ENCODE measurements at places on chromosomes 12 and 14. TPM values are rescaled to one million over a fixed set of nuclear protein-coding genes. Genes with fewer than 3 reads are reported as not detected.

DNA sequence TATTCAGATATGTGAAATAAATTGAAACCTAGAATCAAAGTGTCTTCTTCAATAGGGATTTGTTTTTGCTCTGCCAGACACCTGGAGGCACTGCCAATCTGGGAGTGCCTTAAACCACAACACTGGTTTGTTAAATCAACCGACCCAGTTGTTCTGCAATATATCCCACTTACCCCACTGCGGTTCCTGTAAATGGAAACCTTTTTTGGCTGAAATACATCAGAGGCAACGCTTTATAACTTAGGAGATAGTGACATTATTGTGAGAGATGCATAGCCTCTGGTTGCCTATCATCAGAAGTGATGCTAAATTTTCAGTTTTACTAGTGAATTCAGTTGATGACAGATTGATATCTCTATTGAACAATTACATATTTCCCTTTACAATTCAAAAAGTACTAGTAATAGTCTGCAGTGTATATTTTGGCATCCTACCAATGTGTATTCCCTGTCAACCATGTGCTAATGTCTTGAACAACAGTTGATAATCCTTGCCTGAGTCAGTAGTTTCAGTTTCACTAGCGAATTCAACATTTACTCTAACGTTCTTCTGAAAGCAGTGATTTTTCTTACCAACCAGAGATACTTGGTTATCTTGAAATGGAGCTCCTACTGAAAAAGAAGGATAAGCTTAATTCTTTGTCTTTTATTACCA, 30.5 kb downstream of the PPP2R5C start:
- H3K27ac ChIP-seq, result no peak overlapping the region
- H3K4me1 ChIP-seq, result no peaks in the 10 kb centered on the region
- DNase-seq, result no peak
- H3K4me3 ChIP-seq, result no peak overlapping the region
- H3K36me3 ChIP-seq, result no peaks in the 10 kb centered on the region

- no peaks in the 10 kb centered on the region for H3K27me3 ChIP-seq
- H3K36me3 ChIP-seq, result no peaks in the 10 kb centered on the region
- no peaks in the 10 kb centered on the region for H3K4me1 ChIP-seq
- DNase-seq, result peak; percentile 23
- H3K4me3 ChIP-seq, result no peak overlapping the region
Measured at GRCh38 chr12:39764944-39765560, 145.4 kb upstream of the ABCD2 start.

DNA sequence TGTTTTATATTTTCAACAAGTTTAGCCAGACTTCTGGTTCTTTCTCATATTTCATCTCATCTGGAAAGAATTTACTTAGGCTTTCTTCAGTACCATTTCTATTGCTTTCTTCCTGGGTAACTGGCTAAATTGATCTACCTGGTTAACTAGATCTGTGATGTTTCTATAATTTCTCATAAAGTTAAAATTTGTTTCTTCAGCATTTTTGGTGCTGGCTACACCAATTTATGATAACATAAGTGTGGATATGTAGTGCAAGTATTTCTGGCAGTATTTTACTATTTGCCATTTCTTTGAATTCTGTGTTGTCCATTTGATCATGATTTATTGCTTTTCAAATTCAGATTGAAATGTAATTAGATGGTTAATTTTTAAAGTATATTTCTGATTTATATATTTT, 25.9 kb downstream of the ARHGAP5 start:
- H3K4me1 ChIP-seq, result no peaks in the 10 kb centered on the region
- H3K27ac ChIP-seq, result no peak overlapping the region
- H3K27me3 ChIP-seq, result no peaks in the 10 kb centered on the region
- no peak for DNase-seq
- no peak overlapping the region for H3K4me3 ChIP-seq

DNA sequence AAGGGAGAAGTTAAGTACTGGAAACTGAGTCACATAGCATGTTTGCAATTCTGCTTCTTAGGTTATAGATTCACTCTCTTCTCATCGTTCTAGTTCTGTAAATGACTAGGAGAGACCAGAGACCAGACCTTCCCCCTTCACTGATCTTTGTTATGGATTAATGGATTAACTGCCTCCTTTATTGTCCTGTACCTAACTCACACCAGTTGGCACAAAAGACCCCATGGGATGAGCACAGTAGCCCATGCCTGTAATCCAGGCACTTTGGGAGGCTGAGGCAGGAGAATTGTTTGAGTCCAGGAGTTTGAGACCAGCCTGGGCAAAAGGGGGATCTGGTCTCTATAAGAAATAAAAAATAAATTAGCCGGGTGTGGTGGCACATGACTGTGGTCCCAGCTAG, 20.8 kb downstream of the BCAT1 start:
- H3K36me3 ChIP-seq, result no peaks in the 10 kb centered on the region
- no peaks in the 10 kb centered on the region for H3K4me1 ChIP-seq
- no peak overlapping the region for H3K4me3 ChIP-seq

- DNase-seq, result no peak
- H3K27ac ChIP-seq, result no peak overlapping the region
- H3K4me3 ChIP-seq, result no peak overlapping the region
- no peaks in the 10 kb centered on the region for H3K36me3 ChIP-seq
Measured at GRCh38 chr14:72590577-72590976, 303.3 kb downstream of the DPF3 start.

GRCh38 chr14:94819531-94819930, 49.6 kb upstream of the GSC start:
- no peaks in the 10 kb centered on the region for H3K36me3 ChIP-seq
- H3K4me1 ChIP-seq, result peaks cover 9% of the 10 kb centered on the region
- H3K27me3 ChIP-seq, result no peaks in the 10 kb centered on the region
- no peak for DNase-seq

DNA sequence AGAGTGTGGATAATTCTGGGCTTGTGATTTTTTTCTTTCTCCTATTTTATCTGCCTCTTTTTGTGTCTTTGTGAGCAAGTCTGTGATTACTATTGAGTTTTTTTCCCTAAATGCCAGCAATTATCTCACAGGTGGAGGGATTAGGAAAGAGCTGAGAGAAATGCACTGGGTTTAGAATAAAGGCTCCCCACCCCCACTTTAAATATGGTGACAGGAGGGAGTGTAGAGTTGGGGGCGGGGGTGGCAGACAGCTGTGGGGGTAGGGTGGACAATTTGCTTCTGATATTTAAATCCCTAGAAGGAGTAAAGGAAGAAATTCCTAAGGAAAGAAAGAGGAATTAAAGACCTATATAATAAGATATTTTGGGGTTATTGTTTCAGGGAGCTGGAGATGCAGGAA, 145.9 kb downstream of the NRXN3 start:
- no peaks in the 10 kb centered on the region for H3K4me1 ChIP-seq
- no peaks in the 10 kb centered on the region for H3K36me3 ChIP-seq
- DNase-seq, result no peak
- H3K27ac ChIP-seq, result no peak overlapping the region
- H3K27me3 ChIP-seq, result peaks cover 47% of the 10 kb centered on the region
- no peak overlapping the region for H3K4me3 ChIP-seq

- H3K4me3 ChIP-seq, result no peak overlapping the region
- no peaks in the 10 kb centered on the region for H3K4me1 ChIP-seq
- H3K27ac ChIP-seq, result no peak overlapping the region
Measured at GRCh38 chr12:40689576-40689975, 2.7 kb upstream of the CNTN1 start.

- H3K4me3 ChIP-seq, result peak overlapping the region; percentile 42
- DNase-seq, result no peak
Measured at GRCh38 chr14:100440207-100440631, 117.1 kb downstream of the SLC25A47 start.

GRCh38 chr14:68447581-68448251, 345.2 kb downstream of the ZFP36L1 start:
- no peaks in the 10 kb centered on the region for H3K27me3 ChIP-seq
- no peak overlapping the region for H3K27ac ChIP-seq
- no peak overlapping the region for H3K4me3 ChIP-seq
- H3K36me3 ChIP-seq, result no peaks in the 10 kb centered on the region

The SSTR1 gene
- total RNA-seq, result not detected

The RAD51AP1 gene
- 28.2 TPM for total RNA-seq

The OR4E2 gene
- total RNA-seq, result not detected
